Hematopoietic multipotent progenitor cell treated with erythropoietin and hydrocortisone succinate and interleukin-3 and kit ligand, for 17 days (in vitro differentiated cells): ENCODE measurements at places on chromosomes 2 and 18.

DNA sequence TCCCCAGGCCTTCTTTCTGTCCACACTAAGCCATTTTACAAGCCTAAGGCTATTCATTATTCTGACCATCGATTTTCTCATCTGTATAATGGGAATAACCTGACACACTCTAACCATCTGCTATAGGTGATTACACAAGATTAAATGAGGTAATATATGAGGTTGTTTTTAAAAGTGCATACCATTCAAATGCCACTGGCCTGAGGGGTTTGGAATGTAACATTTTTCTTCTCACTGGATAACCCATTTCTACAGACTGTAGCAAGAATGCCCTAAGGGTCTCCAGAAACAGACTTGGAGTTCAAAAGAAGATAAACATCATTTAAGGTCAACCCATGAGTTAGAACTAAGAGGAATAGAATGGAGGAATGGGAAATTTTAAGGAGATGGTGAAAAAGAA, 111.7 kb upstream of the SETBP1 start:
- DNase-seq, result no peak

DNA sequence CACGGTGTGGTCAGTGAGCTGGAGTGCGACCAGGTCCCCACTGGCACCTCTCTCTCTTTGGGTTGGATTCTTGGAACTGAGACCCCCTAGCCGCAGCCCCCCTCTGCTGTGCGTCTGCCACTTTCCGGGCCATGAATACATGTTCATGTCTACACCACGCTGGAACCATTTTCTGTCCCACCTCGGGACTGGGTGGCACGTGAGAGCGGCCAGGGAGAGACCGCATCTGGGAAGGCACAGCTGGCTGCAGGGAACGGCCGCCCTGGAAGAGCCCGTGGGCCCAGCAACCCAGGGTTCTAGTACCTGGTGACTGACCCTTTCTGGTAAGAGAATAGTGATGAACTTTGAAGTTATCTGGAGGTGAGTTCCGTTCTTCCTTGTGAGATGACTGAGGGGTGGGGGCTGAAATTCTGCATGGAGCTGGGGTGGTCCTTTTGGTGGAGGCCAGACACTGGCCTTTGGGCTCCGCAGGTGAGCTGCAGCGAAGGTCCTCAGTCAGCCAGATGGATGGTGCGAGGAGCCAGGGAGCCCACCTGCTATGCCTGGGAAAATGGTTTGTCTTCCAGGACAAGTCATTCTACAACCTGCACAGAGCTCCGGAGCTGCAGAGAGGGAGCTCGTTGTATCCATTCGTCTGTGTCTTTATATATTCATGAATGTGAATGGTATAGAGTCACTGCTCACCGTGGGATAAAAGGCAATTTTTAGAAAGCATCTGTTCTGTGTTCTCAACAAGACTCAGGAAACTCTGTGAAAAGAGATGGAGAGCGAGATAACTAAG, 223.5 kb downstream of the NDUFA10 start:
- no peak for DNase-seq

GRCh38 chr2:83971547-83971946, 487.5 kb downstream of the SUCLG1 start:
- DNase-seq, result no peak

DNA sequence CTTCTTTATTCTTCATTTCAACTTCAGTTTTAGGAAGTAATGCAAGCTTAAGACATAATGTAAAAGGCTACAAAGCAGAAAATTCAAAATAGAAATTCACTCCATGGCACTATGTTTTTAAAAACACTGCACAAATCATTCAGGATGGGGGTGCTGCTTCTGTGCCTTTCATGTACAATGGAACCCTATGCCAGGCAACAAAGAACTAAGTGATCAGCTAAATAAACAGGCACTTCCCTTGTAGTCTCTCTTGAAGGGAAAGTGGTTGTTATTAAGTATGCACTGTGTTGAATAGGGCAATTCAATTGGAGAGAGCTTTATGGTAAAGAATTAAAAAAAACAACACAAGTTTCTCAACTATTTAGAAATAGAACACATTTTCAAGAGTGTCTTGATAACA, 10.9 kb upstream of the ERBB4 start:
- no peak for DNase-seq

- no peak for DNase-seq
Measured at GRCh38 chr2:147097747-147098146, 747.1 kb upstream of the ACVR2A start.

DNA sequence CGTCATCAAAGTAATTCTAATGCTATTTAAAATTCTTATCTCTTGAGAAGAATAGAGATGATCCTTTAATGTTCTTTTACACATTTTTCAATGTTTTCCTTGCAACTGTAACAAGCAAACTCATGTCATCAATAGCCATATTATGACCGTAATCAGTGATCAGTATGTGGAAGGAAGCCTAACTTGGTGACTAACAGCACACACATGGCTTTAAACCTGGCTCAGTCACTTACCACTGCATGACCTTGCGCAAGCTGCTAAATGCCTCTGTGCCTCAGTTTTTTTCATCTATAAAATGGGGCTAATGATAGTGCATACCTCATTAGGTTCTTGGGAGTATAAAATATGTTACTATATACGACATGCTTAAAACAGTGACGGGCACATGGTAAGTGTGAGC, 149.7 kb downstream of the BCL2 start:
- no peak for DNase-seq

GRCh38 chr2:231483398-231484329, 19.4 kb upstream of the NCL start:
- no peak for DNase-seq

DNA sequence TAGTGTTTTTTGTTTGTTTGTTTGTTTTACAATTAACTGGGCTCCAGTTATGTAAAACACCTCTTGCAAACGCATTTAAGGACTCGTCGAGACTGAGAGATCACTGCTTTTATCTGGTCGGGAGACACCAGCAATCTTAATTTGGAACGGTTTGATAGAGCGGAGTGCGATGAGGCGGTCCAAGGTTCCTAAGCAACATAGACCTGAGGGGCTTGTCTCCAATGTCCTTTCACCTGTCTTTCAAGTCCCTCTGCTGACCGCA, 729 bp upstream of the SELENOI start:
- no peak for DNase-seq
